IMR-90 (cell line): ENCODE measurements at places on chromosomes 1 and 21. TPM values are rescaled to one million over a fixed set of nuclear protein-coding genes. Genes with fewer than 3 reads are reported as not detected.

SHISA4 gene
- total RNA-seq: 10.0 and 11.1 TPM in 2 replicates

DNA sequence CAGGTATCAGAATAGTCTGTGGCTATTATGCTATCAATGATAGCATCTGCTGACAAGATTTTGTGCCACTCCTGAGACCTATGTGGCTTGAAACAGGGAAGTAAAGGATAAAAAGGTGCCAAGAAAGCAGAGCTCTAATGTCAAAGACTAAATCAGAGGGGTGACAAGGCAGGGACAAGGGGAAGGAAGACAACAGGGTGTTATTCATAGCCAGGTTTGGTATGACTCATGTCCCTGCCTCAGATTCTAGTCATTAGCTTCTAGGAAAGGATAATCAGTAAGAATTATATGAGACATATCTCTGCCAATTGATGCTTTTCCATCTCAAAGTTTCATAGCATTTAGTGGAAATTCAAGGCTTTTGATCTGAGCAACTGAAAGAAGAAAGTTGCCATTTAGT is 31.8 kb upstream of the PLD5 start:
- no peak for DNase-seq

- no peak for DNase-seq
Measured at GRCh38 chr1:67257173-67257535, 50.5 kb upstream of the IL12RB2 start.

- no peak for DNase-seq
Measured at GRCh38 chr1:70205071-70205433, 327 bp downstream of the LRRC40 start.

- DNase-seq: no peak
Measured at GRCh38 chr21:27817902-27818623, 851.2 kb upstream of the ADAMTS5 start.

- DNase-seq: no peak
Measured at GRCh38 chr1:17669866-17670451, 85.2 kb upstream of the ACTL8 start.

SVBP gene
- total RNA-seq: 9.7 and 12.2 TPM in 2 replicates

GRCh38 chr1:24195136-24195535 is 8.0 kb upstream of the IFNLR1 start:
- DNase-seq: peak; percentile 11

- peak; percentile 35 for DNase-seq
Measured at GRCh38 chr21:25103500-25104207, 503.6 kb downstream of the MRPL39 start.

DNA sequence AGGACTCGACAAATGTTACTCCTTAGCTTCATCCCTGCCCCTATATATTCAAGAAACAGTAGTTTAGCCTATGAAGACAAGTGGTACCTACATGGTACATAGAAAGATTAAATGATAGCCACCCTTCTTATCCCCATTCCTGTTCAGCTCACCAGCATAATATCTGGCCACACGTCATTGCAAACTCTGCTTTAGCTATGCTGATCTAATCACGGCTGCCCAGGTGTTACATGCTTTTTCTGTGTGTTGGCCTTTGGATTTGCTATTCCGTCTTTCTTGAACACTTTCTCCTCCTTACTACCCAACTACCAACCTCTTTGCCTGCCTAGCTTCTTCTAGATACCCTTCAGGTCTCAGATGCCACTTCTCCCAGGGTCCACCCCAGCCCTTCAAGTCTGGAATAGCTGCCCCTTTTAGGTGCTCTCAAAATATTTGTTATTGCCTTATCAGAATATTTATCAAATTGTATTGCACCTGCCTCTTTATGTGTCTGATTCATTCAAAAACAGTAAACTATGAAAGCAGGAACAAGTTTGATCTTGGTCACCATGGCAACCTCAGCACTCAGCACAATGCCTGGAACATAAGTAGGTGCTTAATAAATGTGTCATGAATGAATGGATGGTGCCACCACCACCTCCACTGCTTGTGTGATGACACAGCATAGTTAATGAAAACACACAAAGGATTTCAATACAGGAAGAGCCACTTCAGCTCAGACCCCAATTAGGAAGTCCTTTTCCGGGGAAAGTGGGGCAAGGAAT is 11.4 kb upstream of the DNASE2B start:
- DNase-seq: no peak

CHIA gene
- total RNA-seq: not detected in 2 replicates

PDC gene
- not detected in 2 replicates for total RNA-seq

RAB42 gene
- 0.83 and 0.90 TPM in 2 replicates for total RNA-seq

DNA sequence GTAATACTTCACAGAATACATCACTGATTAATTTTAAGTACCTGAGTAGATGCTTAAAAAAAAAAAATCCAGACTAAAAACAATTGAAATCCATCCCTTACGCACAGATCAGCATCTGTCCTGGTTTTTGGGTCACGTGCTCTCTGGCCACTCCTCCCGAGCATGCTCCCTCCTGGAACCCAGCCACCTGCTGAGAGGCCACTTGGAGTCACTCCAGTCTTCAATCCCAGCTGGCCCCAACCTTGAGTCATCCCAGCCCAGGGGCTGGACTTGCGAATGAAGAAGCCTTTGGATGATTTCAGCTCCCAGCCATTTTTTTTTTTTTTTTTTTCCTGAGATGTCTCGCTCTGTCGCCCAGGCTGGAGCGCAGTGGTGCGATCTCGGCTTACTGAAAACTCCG is 8.9 kb downstream of the MAP1LC3C start:
- DNase-seq: peak; percentile 82

TCP10L gene
- total RNA-seq: not detected in 2 replicates

DNA sequence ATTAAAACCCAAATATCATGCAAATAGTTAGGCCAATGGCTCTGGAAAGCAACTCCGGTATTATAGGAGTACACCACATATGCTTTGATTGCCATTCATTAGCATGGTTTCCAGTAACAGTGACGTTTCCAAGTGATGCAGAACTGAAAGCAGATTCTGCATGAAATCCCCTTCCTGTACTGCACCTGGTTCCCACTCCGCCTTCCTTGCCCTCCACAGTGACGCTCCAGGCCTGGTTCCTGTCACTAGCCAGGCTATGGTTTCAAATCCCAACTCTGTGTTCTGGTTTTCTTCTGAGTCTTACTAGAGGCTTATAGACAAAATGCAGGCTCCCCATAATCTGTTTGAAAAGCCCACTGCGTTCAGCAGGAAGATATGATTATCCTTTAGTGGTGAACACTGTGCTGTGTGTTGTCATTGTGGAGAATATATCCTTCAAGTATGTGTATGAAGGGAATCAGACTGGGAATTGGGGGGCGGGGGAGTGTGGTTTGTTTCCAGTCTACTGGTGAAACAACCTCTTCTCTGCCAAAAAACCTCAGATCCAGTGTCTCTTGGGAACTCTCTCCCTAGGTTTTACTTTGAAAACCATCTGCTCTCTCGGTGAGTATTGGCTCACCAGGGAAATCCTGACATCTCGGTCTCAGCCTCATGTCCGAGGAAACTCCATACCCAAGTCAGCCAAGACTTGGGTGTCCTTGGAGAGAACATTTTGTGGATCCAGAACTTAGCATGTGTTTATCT is 78.7 kb downstream of the TYW3 start:
- DNase-seq: no peak

- no peak for DNase-seq
Measured at GRCh38 chr1:46405724-46406123, 11.6 kb downstream of the FAAH start.

DNA sequence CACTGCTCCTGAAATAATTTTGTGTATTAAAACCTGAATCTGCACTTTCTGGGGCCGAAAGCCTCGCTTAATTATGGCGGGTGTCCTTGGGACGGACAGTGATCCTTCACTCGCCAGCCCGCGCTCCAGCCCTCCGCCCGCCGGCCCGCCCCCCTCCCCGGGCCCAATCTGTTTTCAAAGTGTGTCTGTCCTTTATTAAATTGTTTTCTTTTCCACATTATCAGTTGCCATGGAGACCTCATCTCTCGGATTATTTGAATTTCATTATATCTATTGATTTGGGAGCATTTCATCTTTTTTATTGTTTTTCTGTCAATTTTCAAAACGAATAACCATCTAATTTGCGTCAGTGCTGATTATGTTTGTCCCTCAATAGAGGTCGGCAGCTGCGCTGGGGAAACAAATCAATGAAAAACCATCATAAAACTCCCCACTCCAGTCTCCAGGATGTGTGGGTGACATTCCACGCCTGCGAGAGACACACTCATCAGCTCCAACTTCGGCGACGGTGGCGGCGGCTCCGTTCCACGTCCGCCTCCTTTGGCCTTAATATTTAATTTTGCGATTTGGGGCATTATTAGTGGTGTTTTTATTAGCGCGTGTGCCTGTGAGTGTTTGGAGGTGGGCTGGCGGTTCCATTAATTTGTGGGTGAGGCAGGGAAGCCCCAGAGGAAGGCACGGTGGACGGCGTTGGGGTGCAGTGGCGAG is 123.9 kb downstream of the CASZ1 start:
- no peak for DNase-seq

- DNase-seq: no peak
Measured at GRCh38 chr1:90911353-90911752, 110.5 kb downstream of the ZNF644 start.

ZBTB40 gene
- 8.9 and 9.7 TPM in 2 replicates for total RNA-seq

GRCh38 chr1:246373828-246374569 is 133.1 kb downstream of the SMYD3 start:
- DNase-seq: no peak

HMCN1 gene
- total RNA-seq: 7.8 and 11.7 TPM in 2 replicates

EXTL1 gene
- total RNA-seq: 0.56 and 0.90 TPM in 2 replicates

DNA sequence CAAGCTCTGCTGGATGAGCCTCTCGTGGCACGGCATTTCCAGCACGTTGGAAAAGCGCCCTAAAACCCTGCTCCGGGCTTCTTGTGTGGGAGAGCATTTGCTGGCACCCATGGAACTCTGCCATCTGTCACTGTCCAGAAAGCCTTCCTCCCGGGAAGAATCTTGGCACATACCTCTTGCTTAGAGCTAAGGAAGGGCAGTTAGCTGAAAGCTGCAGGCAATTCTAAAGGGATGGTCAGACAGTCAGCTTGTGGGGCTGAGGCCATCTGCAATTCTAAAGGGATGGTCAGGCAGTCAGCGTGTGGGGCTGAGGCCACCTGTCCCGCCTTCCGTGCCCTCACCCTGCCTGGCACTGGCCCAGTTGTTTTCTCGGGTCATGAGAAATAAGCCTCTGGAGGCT is 139.0 kb upstream of the TMEM51 start:
- peak; percentile 30 for DNase-seq

F13B gene
- not detected in 2 replicates for total RNA-seq

KIF14 gene
- 4.7 and 10.8 TPM in 2 replicates for total RNA-seq

NOL9 gene
- total RNA-seq: 19.2 and 21.4 TPM in 2 replicates

FAM163A gene
- not detected in 2 replicates for total RNA-seq

FAM78B gene
- under 0.01 and 0.28 TPM in 2 replicates for total RNA-seq

DNA sequence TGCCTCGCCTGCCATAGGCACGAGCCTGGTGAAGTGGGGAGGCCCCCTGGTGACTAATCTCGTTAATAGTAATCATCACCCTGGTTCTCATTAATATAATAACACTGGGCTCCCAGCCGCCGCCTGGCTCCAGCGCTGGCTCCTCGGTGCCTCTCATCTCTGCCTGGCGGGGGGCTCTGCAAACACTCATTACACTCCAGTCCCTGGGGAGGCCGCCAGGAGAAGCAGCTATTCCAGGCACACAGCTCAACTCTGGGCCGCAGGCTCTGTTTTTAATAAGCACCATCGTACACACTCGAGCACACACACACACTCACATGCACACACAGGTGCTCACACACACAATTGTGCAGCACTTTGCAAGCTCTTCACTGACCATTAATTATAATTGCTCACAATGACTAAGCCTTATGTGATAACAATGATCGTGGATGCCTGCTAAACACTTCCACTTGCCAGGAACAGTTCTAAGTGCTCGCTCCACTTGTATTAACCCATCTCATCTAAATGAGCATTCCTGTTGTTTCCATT is 52.2 kb downstream of the SDC3 start:
- no peak for DNase-seq

NUAK2 gene
- total RNA-seq: 7.2 and 8.1 TPM in 2 replicates

BSND gene
- not detected in 2 replicates for total RNA-seq

AUNIP gene
- total RNA-seq: 3.9 and 5.0 TPM in 2 replicates

UBL4B gene
- total RNA-seq: not detected in 2 replicates

- DNase-seq: no peak
Measured at GRCh38 chr1:154831462-154831861, 38.6 kb downstream of the KCNN3 start.

PRRX1 gene
- total RNA-seq: 65.4 and 82.8 TPM in 2 replicates

DNA sequence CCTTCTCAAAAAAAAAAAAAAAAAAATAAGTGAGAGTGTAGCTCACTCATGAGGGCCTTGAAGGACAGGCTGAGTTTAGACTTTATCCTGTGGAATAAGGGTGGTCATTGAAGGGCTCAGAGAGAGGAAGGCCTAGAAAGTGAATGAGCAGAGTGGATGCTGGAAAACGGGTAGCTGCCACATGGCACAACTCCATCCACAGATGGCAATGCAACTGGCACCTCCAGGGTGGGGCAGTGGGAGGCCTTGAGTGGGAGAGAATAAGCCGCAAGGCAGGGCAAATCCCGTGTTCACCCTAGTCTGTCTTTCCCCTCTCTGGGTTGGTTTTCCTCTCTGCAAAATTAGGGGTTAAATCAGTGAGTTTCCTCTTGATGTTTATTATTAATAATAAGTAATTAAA is 3.1 kb downstream of the TNNI1 start:
- no peak for DNase-seq

C4BPB gene
- not detected in 2 replicates for total RNA-seq
